ENCODE measurements at places on chromosomes 7 and 10.

DNA sequence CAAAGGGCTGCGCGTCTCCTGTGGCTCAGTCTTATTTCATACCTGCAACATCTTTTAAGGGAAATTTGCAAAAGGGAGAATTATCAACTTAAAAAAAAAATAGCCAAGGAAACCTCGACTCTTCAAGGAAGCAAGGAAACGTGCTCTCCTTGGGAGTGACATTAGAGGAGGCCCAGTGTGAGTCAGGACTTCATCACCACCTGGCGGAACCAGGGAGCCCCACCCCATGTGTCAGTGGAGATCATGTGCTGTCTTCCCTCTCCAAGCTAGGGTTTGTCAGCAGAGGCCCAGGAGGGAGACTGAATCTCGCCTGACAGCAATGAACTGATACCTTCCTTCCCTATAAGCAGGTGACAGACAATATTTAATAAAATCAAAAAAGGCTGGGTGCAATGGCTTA is 28.9 kb downstream of the POR start:
- no peak for DNase-seq

GRCh38 chr10:18021725-18022480 is 70.2 kb downstream of the SLC39A12 start:
- no peak for DNase-seq

GRCh38 chr7:100575746-100576383 is 2.2 kb upstream of the SAP25 start:
- DNase-seq: no peak

DNA sequence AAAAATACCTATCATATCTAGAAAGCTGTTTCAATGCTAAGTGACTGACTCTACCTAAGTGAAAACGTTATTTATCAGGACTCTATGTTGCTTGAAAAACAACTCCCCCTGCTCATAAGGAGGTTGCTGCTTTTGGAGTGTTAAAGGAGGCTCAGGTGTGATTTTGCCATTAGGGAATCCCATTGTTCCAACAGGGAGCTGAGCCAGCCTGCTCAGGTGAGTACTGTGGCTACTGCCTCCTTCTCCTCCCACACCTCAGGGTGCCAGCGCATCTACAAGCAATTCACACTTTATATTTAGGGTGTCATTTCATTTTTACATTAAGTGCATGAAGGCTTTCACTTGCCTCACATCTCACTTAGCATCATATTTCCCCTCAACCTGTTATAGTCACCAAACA is 84.7 kb downstream of the SEM1 start:
- no peak for DNase-seq

- no peak for DNase-seq
Observed at GRCh38 chr7:55573234-55573900, 1.1 kb upstream of the VOPP1 start.

GRCh38 chr10:48364659-48365405 is 58.4 kb downstream of the MAPK8 start:
- DNase-seq: no peak

- DNase-seq: no peak
Observed at GRCh38 chr10:119526621-119527592, 15.6 kb downstream of the RGS10 start.

DNA sequence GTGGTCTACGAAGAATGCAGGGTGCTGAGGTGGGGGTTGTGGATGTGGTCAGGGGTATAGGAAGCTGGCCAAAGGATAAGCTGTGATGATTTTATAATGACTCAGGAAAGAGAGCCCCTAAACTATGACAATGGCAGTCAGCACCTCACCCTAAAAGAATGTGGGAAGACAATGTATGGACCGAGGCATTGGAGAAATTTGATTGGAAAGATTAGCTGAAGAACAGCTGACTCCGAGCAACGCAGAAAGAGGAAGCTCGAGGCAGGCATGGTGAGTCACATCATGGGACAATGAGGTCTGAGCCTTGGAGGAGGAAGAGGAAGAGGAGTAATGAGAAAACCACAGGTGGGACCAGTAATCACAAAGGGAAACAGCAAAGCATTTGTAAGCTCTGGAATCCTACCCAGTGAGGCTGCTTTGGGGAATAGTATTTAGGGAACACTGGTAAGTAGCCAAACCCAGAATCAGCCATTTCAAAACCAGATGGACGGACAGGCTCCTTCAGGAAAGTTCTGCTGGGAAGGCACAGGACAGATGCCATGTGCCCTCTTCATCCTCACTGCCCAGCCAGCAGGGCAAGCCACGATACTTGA is 295.4 kb downstream of the PRPF18 start:
- no peak for DNase-seq

All from germinal center (tissue), 1 donor.